ENCODE measurements at places on chromosomes 16 and 17.
A peak's percentile ranks its signal among the peaks of the same experiment; 100 is the strongest.

- DNase-seq, result no peak
Measured at GRCh38 chr17:69223809-69224208, 4.8 kb downstream of the ABCA10 start.

GRCh38 chr16:86363836-86364618 lies 146.3 kb upstream of the FOXF1 start:
- DNase-seq, result no peak

- DNase-seq, result no peak
Measured at GRCh38 chr17:29722411-29723198, 99.9 kb upstream of the CORO6 start.

DNA sequence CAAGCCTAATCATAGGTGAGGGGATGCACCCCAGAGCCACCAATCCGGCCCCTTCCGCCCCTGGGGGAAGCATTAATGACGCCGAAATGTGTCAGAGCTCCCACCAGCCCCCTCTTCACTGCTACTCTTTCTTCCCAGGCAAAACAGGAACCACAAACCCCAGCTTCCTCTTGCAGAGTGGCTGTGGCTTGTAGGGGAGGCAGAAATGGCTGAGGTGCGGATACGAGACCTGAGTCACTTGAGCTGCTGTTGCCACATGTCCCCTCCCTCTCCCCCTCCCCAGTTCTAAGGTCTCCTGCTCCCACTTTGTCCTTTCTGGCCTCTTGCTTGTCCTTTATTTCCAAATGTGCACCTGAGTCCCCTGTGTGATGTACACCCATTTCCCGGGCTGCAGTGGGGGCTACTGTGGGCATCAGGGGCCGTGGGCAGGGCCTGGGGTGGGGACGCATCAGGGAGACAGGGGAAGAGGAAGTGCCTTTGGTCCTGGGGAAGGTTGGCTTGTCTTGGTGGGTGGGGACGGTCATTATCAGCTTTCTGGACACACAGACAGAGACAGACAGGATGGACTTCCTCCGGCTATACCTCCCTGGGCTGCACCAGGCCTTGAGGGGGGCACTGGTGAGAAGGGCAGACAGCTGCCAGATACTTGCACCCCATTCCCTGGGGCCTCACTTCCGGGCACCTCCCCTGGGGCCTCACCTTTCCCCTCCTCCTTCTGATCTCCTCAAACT lies at the start of gene APOBR:
TSS of gene APOBR (plus strand) at position 523 of the 731 bp plus-strand sequence. CDS start at position 562, 39 bp downstream.
- peak; percentile 78 for DNase-seq

- DNase-seq, result no peak
Measured at GRCh38 chr16:4338712-4339299, 12.3 kb downstream of the PAM16 start.

GRCh38 chr17:40251576-40251975 lies 32.5 kb downstream of the WIPF2 start:
- no peak for DNase-seq

DNA sequence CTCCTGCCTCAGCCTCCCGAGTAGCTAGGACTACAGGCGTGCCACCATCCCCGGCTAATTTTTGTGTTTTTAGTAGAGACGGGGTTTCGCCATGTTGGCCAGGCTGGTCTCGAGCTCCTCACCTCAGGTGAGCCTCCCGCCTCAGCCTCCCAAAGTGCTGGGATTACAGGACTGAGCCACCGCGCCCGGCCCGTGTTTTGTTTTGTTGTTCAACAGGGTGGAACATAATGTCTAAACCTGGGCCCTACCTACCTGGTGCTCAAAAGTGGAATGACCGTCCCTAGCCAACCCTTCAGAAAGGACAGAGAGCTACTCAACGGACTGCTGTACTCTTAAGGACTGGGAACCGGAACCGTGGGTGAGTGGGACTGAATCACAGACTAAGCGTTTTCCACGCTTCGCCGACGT lies 772 bp upstream of the KIF22 start:
- DNase-seq, result no peak

DNA sequence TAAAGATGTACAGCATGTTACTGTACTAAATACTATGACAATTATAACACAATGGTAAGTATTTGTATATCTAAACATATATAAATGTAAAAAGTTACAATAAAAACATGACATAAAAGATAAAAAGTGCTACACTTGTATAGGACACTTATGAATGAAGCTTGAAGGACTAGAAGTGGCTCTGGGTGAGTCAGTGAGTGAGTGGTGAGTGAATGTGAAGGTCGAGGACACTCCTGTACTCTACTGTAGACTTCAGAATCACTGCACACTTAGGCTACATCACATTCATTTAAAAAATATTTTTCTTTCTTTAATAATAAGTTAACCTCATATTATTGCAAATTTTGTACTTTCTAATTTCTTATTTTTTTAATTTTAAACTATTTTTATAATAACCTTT lies 1476.7 kb upstream of the CDH8 start:
- DNase-seq, result no peak

- DNase-seq, result no peak
Measured at GRCh38 chr17:78058001-78058400, 70.6 kb downstream of the TMC6 start.

DNA sequence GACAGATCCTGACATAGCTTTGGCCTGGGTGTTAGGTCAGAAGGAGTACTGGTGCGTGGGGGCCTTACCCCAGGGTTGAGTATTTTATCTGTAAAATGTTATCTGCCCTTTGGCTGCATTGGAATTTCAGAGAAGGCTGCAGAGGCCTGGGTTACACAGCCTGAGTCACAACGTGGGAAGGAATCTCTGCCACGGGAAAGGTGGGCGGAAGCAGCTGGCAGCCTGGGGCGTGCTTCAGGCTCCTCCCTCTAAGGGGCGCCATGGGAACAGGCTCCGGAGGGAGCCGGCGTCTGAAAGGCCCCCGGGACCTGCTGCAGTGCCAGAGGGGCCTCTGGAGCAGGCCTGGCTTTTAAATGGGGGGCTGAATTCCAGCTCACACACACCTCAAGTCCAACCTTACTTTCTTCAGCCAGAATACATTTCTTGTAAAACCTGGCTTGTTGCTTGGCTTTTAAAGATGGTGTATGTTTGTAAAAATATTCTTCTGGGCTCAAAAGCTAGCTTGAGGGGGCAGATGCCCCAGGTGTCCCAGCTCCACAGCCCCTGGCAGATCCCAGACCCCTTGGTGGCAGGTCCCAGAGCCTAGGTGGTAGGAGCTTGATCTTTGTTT lies 142.2 kb downstream of the RAB11FIP4 start:
- no peak for DNase-seq

DNA sequence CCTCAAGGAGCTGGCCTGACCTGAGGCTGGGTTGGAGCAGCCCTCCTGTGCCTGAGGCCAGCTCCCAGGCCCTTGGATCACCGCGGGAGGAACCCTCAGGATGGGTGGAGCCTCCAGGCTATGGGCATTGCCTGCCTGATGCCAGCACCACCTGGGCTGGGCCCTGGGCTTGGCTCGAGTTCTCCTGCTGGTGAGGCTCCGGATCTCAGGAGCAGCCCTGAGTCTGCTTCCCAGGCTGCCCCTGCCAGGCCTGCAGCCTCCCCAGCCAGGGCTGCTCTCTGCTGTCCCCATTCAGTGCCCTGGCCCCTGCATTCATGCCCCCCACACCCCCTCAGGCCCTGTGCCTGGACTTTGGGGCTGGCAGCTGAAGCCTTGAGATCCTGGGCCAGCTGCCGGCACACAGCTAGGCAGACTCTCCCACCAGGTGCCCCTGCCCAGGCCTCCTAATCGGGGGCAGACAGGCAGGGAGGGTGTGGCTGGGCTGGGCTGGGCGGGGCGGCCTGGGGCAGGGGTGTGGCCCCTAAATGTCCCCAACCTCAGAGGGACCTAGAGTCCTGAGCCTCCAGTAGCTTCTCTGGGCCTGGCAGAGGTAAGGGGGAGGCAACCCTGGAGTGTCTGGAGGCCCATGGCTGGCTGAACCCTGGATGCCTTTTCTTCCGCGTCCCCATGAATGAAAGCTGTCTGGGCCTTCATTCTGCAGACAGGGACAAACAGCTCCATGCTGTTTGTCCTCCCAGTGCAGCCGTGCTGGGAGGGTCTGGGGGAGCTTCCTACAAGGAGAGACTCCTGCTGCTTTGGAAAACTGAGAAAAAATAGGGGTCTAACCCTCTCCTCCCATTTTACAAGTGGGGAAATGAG lies 1.1 kb upstream of the PIGQ start:
- no peak for DNase-seq

DNA sequence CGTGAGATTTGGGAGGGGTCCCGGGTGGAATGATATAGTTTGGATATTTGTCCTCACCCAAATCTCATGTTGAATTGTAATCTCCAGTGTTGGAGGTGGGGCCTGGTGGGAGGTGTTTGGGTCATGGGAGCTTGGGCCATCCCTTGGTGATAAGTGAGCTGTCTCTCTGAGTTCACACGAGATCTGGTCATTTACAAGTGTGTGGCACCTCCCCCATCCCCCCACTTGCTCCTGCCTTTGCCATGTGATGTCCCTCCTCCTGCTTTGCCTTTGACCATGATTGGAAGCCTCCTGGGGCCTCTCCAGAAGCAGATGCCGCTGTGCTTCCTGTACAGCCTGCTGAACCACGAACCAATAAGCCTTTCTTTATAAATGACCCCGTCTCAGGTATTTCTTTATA lies 21.3 kb upstream of the BAIAP2 start:
- peak; percentile 10 for DNase-seq

DNA sequence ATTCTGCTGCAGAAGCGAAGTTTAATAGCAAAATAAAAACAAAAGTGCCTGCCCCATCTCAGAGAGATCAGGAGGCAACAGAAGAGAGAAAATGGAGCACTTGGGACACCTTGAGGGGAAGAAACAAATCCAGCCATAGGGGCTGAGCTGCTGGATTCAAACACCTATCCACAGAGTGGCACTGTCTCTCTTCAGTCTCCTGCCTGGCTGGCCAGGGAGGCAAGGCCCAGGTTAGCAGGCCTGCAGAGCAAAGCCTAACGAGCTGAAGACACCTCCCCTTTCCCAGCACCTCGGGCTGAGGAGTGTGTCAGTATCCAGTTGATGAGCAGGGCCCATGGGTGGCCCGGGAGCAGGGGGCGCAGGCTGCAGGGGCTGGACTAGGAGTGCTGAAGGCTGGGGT lies 8.8 kb upstream of the KRT31 start:
- DNase-seq, result no peak

DNA sequence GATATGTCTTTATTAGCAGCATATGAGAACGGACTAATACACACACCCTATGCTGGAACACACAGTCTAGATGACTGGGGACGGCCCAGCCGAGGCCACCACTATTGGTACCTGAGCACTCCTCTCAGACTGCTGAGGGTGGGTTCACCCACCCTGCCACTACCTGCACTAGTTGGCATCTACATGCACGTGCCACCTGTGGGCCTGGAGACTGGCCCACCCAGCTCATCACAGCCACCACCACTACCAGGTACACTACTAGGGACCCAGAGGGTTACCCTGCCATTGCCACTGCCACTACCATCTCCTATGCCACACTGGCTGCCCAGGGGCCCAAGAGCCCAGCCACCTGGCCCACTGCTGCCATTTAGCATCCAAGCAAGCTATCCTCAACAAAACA lies 32.5 kb downstream of the MEAK7 start:
- DNase-seq, result no peak

- DNase-seq, result no peak
Measured at GRCh38 chr17:80832266-80832676, 159.4 kb upstream of the CHMP6 start.
